ENCODE measurements at places on chromosomes 5 and 9.

DNA sequence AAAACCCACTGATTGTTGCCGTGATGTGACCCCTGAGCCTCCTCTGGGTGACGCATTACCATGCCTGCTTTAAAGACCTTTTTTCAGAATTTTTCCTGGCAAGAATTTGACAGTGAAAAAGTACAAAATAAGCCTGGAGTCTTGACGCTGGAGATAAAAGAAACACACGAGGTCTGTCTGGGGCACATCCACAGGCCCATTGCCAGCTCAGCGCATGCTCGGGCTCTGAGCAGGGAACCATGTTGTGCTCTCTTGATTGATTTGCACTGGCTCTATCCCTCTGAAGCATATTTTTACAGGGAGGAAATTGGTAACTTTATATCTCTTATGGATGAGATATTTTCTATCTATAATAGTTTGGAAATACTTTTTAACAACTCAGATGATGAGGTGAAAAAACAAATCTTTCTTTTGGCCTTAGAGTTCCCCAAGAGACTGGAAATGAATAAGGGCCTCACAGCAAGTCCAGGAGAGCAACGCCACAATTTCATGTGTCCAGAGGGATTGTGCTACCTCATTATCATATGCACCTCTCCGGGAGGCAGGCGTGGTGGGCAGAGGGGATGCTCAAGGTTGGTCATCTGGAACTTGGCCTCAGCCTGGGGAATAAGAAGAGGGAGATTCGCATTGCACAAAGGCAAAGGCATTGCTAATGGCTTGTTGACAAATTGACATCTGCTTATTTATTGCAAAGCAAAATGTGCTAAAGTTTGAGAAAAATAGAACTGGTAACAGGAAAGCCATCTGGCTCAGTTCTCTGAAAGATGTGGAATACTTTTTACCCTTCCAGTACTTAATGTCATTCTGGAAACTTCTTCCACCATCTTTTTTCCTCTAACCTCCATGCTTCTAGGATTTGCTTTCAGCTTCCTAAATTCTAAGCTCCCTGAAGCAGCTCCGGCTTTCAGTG is 183.8 kb downstream of the PJA2 start:
- no peak for DNase-seq

GRCh38 chr9:97307091-97307490 is 368 bp upstream of the CCDC180 start:
- peak; percentile 1 for DNase-seq

DNA sequence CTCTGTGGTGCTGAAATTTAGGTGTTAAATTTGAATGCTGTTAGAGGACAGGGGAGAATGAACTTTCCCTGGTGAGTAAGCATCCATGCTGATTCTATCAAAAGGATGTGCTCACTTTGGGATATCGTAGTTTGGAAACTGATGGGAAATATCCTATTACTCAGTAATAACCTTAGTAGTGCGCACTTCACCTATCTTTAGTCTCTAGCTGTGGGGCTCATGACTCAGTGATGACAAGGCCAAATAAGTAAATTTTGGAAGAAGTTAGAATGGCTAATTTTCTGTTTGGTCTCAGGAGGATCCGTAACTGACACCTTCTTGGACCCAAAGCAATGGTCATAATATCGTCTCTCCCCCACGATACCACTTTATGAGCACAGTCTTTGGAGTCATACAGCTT is 448.4 kb downstream of the PSAT1 start:
- DNase-seq: no peak

DNA sequence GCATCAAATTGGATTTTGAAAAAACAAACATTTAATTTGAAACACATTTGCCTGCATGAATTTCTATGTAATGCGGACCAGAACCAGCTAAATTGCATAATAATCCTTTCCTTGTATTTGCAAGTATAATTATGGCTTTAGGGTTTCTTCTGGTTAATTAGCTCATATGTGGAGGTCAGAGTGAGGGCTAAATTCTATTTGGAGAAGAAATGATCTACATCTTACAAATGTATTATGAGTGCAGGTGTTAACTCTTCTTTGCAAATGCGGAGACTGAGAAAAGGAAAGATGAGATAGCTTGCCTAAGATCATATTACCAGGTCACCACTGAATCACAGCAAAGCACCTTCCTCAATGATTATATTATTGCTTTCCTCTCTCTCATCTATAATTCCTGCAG is 194.7 kb downstream of the CDH9 start:
- DNase-seq: no peak

DNA sequence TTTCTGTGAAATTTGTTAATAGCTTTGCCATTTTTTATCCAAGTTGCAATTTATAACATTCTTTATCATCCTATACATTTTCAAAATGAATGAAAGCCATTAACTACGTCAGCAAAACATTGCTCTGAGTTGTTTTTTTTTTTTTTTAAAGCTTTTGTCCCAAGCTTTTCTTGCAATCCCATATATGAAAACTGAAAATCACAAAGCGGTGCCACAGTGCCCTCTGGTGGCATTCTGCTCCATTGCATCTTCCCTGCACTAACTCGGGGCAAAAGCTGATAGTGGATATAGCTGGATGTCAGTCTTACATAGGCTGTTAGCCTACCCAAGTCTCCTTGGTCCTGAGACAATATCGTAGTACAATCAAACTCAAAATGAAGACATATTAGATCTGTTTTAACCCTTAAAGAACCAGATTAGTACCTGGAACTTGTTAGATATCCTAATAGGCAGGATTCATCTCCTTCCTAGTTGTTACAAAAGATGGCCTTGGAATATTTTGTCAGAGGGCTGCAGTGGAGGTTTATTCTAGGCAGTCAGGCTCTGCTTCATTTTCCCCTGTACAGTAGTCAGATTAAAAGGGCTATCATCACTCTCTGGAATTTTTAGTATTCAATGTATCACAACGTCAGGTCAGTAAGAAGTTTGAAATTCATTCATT is 669.9 kb downstream of the PTPRD start:
- DNase-seq: peak; percentile 39

DNA sequence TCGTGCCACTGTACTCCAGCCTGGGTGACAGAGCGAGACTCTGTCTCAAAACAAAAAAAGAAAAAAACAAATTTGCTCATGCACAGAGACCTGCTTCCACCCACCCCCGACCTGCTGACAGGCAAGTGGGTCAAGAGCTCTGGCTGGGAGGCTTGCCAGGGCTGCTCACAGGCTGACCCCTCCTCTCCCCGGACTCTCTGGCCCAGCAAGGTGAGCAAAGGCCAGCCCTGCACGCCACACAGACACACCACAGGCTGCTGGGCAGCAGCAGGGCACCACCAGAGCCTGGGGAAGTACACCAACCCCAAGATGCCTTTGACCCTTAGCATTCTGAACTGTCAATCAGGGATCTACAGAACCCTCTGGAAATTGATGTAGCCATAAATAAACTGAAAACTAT is 29.2 kb downstream of the NSUN2 start:
- DNase-seq: no peak

GRCh38 chr9:17839776-17840175 is 260.9 kb downstream of the SH3GL2 start:
- no peak for DNase-seq

DNA sequence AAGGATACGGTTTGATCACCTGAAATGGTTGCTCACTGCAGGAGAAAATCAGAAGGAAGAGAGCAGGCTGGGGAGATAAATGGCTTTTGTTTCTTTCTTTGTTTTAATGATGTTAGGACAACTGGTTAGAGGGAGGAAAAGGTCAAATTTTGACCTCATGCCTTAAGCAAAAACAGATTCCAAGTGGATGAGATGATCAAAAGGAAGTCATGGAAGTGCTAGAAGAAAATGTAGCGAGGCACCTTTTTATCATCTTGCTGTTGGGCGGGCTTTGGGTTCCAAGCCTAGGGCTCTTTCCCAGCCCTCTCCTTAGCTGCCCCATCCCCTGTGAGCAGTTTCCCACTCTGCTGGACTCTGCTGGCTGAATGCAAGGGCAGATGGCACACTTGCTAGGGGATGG is 127.9 kb downstream of the ADAMTS2 start:
- DNase-seq: no peak

GRCh38 chr9:7176561-7176960 is 418.8 kb downstream of the KDM4C start:
- no peak for DNase-seq

DNA sequence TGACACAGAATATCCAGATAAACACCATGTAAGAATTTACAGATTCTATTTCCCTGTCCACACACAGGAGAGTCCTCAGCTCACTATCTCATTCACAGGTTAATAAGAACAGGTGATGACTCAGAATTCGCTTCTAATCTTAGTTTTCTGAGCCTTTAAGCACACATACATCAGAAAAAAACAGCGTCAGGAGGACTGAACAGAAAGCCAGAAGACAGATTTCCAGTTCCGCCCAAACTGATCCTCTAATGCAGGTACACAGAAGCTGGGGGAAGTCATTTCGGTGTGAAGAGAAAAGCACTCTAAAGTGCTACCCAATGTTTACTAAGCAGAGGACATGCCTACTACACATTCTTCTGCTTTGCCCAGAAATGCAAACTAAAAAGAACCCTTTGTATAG is 1.6 kb downstream of the CEMIP2 start:
- DNase-seq: no peak

DNA sequence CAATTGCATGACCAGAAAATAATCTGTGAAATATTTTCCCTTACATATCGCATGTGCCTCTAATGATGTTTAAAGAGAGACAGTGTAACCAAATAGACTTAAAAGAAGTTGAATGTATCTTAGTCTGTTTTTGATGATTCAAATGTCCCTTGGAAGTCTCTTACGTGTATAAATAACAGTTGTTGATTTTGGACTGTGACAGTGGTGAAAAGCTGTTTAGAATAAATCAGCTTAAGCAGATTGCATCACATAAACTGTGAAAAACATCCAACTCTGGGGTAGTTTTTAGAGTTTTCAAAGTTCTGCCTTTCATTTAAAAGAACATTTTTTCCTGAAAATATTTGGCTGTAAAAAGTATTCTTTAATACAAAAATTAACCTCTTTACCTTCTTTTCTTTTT is 301.1 kb downstream of the PRR16 start:
- no peak for DNase-seq

DNA sequence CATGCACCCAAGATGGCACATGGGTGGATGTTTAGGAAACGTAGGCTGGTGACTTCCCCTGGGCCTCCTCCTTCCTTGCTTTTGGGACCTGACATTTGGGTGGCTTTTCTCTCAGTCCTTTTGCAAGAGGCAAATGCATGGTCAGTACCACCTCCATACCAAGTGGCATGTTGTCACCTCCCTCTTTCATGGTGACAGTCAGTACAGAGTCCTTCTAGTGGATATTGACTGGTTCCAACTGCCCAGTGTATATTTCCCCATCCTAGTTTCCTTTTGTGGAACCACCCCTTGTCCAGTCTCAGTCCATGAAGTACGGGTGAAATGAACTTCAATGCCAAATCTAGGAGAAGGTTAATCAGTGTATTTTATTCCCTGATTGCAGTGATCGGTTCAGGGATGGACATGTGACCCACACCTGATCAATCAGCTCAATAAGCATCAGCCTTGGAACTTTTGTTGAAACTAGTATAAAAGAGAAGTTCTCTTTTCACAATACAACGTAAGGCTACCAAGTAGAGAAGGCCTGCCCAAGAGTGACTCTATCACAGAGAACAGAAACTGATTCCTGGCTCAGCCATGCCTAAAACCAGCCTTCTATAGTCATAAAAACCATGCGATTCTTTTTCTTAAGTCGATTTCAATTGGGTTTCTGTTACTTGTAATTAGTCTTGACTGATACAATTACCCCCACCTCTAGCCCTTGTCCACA is 143.4 kb upstream of the KLF9 start:
- no peak for DNase-seq

GRCh38 chr5:4108690-4109089 is 513.1 kb downstream of the IRX1 start:
- DNase-seq: no peak

DNA sequence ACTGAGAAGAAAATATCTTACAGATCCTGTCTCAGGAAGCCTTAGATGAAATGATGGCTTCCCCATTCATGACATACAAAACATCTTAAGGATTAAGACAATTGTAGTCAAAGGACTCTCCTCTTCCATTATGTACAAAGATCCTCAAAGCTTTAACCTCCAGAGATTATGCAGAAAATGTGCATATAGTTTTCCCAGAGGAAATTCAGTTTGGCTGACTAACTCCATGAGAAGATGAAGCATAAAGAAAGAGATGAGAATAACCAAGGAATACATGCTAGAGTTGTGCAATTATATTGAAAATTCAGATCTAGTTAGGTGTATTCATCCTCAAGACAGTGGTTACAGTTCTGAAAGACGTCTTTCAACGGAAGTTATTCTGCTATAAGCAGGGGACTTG is 18.6 kb upstream of the NDUFS4 start:
- DNase-seq: no peak

- no peak for DNase-seq
Measured at GRCh38 chr5:6222121-6222520, 156.2 kb downstream of the MED10 start.

DNA sequence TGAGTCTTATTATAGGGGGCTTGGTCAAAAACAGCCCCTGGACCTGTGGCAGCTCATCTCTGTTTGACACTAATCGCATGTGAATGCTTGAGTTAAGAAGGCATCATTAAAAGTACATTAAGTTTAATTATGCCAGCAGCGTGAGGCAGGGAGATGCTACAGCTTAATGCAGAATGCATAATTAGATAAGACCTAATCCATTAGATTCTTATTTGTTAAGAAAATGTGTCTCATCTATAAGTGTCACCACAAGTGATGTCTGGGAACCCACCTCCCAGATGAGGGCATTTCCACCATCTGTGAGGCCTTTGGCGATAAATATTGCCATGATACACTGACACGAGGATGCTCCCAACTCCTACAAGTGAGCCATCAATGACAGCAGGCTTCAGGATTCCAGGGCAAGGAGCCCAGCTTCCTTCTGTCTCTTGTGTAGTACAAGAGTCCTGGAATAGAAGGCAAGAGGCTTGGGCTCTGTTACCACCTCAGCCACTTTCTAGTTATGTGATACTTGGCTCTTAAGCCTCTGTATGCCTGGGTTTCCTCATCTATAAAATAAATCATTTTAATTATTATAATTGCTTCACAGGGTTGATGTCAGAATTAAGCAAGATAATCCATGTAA is 202.7 kb downstream of the FAM114A2 start:
- DNase-seq: no peak

DNA sequence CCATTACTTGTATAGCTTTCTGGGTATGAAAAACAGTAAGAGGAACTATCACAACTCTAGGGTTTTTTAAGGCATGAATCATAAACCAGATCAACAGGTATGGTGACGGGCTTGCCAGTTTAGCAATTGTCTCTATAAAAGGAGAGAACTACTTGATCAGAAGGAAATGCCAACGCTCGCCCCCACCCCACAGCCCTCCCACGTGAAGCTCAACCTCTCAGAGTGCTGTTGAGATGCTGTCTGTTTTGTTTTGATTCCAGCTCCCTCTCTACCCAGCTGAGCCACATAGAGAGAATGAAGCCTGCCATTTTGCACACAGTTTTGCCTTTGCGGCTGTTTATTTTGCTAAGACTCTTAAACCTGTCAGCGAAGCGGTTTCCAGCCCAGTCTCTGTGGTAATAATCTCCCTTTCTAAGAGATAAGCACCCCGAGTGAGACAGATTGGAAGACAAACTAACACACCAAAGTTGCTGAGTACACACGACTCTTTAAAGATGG is 257.9 kb upstream of the ANKRD55 start:
- DNase-seq: peak; percentile 37

GRCh38 chr5:72167804-72168203 is 60.5 kb downstream of the MAP1B start:
- DNase-seq: no peak
